Caudate nucleus (tissue), 63 donors: ENCODE measurements at places on chromosomes 1 and 21.

DNA sequence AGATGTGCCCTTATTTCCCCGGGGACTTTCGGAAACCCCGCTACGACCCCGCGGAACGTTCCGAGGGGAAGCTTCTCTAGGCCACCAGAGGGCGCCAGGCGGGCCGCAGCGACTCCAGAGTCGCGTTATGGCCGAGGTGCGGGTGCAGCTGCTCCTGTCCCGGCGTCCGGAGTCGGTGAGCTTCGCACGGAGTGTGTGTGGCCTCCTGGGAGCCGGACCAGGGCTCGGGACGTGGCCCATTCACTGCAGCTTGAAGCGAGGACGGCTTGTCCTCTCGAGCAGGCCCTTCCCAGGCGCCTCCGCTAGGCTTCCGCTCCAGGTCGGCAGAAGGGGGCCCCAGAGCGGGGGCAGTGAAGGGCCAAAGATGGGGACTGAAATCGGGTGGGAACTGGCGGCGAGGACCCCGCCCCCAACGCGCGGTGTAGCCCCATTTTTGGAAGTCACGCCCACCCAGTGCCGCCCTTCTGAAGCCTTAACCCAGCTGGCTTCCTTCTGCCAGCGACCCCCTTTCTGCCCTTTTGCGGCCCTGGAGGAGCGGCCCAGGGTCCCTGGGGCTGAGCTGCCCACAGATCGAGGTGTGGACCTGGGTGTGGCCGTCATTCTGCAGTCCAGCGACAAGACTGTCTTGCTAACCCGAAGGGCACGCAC lies at the start of gene NUDT17:
NUDT17 (plus strand) TSS at position 117 of the 648 bp plus-strand sequence; CDS start at position 128, 11 bp downstream.
- DNase-seq = peak; percentile 56

DNA sequence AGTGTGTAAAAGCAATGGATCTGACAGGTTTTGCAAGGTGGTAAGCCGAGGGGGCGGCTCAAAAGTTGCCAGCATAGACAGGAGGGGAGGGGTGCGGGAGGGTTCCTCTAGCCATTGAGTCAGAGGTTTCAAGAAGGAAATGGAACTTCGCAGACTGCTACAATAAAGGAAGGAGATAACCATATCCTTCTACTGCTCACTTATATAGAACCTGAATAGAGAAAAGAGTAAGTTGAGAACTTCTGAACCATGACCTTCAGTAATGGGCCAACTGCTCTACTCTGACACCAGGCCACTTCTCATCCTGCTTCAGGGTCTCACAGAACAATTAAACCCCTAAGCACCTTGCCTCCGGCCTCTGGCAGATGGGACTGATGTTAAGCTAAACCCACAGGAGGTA lies 26.3 kb upstream of the BCAR3 start:
- no peak for DNase-seq

DNA sequence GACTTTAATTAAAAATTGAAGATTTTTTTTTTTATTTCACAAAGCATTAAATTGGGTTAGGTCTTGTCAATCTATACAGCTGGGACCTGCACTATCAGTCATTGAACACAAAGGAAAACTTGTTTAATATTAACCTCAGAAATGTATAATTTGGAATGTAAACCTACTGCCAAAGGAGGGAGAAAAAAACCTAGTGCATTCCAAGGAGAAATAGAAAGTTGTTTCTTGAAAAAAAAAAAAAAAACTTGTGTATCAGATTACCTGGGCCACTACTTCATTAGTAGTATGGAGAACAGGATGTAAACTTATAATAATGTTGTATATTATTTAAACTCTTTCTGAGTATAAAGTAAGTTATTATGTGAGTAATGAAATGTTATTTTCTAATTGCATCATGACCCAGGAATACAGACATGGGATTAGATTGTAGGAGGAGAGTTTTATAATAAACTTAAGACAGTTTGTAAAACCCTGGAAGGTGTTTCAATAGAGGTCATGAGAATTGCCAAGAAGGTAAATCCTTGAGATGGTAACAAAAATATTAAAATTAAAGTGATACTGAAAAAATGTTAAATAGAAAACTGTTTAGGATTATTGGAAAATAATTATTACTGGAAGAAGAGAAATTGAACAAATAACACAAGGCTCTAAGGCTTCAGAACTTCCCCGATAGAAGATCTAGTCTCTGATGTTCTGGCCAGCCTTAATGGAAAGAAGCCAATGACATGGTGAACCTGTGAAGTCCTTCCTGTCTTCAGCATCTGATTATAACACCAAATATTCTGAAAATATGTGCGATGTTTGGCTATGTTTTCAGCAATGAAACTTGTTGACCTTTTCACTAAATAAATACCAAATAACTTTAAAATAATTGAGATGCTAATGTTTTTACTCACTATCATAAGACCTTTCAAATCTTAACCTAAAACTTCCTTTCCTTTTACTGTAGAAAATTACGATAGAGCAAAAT lies 412.8 kb upstream of the LYPLAL1 start:
- DNase-seq = no peak

- no peak for DNase-seq
Observed at GRCh38 chr1:231107151-231107550, 54.7 kb upstream of the TRIM67 start.

DNA sequence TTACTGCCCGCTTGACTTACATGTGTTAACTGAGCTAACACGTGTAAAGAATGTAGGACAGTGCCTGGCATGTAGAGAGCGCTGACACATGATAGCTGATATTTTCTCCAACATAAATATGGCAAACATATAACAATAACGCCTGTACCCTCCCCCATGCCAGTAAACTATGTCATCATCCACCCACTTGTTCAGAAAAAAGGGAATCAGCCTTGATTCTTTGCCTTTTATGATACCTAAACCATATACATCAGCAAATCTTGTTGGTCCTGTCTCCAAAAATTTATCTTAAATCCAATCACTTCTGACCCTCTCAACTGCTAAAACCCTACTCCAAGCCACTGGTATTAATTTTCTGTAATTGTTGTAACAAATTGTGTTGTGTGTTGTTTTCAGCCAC lies 1.1 kb upstream of the ZNF692 start:
- no peak for DNase-seq

- no peak for DNase-seq
Observed at GRCh38 chr1:58933599-58933926, 149.7 kb upstream of the JUN start.

- no peak for DNase-seq
Observed at GRCh38 chr1:203772836-203773235, 7.9 kb downstream of the LAX1 start.

- no peak for DNase-seq
Observed at GRCh38 chr1:179955287-179955680, 674 bp downstream of the CEP350 start.

- DNase-seq = no peak
Observed at GRCh38 chr1:21099869-21100131, 76.9 kb downstream of the EIF4G3 start.

GRCh38 chr1:230827081-230827681 lies 41.1 kb downstream of the C1orf198 start:
- DNase-seq = no peak

GRCh38 chr1:234987415-234988154 lies 141.1 kb downstream of the TOMM20 start:
- no peak for DNase-seq

- no peak for DNase-seq
Observed at GRCh38 chr1:145985502-145986439, 10.6 kb downstream of the TXNIP start.

DNA sequence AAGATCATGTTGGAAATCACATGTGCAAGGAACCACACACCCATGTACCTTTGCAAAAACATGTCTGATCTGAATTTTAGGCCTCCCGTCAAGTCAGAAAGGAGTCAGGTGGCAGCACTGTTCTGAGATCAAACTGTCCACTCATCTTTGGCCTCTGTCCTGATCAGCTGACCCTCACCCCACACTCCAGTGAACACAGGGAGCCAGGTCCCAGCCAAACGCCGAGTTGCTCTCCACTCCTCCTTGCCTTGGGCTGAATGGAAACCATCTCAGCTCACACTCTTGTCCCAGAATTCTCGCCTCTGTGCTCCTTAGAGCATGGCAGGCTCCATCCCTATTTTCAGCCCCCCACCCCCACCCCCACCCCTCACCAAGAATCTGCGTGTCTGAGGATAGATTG lies 4.6 kb upstream of the RNF186 start:
- DNase-seq = no peak

- no peak for DNase-seq
Observed at GRCh38 chr1:66090859-66091457, 298.3 kb downstream of the PDE4B start.

DNA sequence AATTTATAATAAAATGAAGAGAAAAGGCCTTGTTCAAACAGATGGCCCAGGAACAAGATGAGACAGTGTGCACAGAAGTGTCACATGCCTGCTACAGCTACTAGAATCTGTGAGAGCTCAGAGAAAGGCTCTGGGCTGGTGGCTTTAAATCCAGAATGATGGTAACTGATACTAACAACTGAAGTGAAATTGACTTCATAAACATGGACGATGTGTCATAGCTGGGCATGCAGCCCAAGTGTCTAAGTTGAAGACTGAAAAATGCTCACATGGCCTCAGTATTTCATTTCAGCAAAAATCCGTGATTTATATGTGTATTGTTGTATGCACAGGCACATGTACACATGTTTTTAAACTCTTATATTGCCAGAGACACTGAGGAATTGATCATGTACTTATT lies 208.3 kb upstream of the RUNX1 start:
- DNase-seq = no peak

GRCh38 chr21:26106562-26106961 lies 64.0 kb downstream of the APP start:
- no peak for DNase-seq

- no peak for DNase-seq
Observed at GRCh38 chr1:41917835-41918449, 780 bp downstream of the HIVEP3 start.

DNA sequence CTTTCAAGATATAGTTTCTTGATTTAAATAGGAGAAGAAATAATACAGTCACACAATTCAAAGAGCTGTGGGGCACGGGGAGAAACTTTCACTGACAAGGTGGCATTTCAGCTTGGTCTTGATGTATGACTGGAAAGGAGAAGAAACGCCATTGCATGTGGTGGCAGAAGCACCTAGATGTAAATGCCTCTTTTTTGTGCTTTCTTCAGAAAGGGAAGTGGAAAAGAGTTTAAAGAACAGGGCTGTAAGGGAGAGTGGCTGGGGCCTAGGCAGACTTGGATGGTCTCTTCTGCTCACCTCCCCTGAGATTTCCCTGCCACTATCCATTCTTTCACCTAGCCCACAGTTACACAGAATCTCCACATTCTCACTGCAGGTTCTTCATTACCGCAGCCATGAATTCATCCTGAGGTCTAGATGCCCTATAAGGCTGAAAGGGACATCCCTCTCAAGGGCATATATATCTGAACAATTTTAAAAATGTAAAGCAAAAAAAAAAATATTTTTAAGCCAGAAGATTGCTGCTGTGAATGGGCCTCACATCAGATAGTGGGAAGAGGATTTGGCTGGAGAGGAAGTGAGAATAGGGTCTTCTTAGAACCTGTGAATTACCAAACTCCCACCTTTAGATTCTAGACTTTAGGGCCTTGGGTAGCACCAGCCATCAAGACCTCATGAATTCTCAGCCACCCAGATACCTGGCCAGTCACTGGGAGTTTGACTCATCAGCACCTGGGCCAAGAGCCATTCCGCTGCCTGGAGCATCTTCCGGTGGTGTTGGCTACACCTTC lies 23.4 kb downstream of the CACNA1E start:
- DNase-seq = no peak

- DNase-seq = no peak
Observed at GRCh38 chr1:207034208-207034607, 1.7 kb upstream of the C1orf116 start.

DNA sequence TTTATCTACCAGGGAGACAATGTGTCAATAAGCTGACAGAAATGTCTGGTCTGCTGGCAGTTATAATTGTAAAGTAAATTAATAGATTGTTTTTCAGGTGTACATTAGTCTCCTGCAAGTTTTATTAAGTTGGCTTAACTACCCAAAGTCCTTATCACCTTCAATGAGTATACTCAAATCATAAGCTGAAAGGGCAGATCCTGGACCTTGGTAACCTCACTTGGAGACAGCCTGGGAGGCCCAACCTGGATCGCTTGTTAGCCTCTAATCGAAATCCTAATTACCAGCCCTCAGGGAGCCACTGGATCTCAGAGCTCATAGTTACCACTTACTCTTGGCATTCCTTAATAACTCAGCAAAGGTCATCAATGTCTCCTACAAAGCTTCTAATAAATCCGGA lies 49.7 kb downstream of the UCHL5 start:
- no peak for DNase-seq

- DNase-seq = no peak
Observed at GRCh38 chr1:244419024-244419423, 32.7 kb downstream of the ADSS2 start.

DNA sequence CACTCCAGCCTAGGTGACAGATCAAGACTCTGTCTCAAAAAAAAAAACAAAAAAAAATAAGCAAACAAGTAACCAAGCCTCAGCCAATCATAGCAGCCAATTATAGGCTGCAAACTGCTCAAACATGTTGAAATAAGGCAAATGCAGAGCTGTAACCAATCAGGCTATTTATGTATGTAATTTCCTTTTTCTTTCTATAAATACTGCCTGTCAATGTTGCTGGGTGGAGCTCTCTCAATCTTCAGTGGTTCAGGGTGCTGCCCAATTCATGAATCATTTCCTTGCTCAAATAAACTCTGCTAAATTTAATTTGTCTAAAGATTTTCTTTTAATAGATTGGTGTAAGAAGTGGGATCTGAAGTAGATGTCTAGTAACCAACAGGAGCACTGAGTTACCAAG lies 11.6 kb upstream of the CD1D start:
- no peak for DNase-seq

GRCh38 chr1:236750928-236751327 lies 44.2 kb upstream of the MTR start:
- DNase-seq = no peak

GRCh38 chr21:16071092-16071491 lies 341.3 kb downstream of the USP25 start:
- DNase-seq = peak; percentile 79

DNA sequence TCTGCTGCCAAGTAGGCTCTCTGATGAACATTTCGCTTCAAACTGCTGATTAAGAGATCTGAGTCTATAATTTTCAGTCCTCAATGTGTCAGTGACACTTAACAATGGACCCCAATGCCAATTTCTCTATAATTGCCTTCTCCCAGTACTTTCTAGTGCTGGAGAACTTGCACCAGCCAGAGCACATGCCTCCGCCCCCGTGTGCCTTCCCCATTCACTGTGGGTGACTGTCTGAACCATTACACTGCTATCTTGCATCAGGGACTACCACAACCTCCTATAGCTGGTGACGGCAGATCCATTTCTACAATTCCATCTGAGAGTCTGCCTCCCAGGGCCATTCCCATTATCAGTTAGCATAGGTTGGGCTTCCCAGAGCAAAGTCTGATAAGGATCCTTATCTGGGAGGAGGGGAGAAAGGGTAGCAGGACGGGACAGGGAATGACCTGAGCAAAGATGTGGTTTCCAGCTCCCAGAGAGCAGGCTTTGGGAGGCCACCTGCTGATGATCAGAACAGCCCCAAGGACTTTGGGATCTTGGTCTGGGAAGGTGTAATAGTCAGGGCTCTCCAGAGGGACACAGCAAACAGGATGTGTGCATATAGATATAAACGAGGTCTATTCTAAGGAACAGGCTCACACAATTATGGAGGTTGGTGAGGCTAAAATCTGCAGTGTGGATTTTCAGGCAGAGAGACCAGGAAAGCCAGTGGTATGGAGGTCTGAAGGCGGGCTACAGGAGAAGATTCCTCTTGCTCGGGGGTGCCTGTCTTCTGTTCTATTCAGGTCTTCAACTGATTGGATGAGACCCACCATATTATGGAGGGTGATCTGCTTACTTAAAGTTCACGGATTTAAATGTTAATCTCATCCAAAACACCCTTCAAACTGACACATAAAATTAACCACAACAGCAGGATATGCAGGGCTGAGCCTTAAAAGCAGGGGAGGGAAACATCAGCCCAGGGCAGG lies 238.2 kb downstream of the PTPRU start:
- DNase-seq = no peak
